ENCODE measurements at places on chromosomes 4 and X.

- DNase-seq, result no peak
These were observed 219.7 kb upstream of the FGF13 start for GRCh38 chrX:138931212-138931611.

GRCh38 chr4:146119845-146120404, 55.6 kb upstream of the LSM6 start:
- DNase-seq, result no peak

GRCh38 chr4:149245333-149245732, 570.3 kb downstream of the IQCM start:
- DNase-seq, result no peak

GRCh38 chr4:113869743-113870375, 108.3 kb upstream of the CAMK2D start:
- DNase-seq, result no peak

GRCh38 chr4:48215977-48216376, 53.7 kb downstream of the TEC start:
- DNase-seq, result no peak

DNA sequence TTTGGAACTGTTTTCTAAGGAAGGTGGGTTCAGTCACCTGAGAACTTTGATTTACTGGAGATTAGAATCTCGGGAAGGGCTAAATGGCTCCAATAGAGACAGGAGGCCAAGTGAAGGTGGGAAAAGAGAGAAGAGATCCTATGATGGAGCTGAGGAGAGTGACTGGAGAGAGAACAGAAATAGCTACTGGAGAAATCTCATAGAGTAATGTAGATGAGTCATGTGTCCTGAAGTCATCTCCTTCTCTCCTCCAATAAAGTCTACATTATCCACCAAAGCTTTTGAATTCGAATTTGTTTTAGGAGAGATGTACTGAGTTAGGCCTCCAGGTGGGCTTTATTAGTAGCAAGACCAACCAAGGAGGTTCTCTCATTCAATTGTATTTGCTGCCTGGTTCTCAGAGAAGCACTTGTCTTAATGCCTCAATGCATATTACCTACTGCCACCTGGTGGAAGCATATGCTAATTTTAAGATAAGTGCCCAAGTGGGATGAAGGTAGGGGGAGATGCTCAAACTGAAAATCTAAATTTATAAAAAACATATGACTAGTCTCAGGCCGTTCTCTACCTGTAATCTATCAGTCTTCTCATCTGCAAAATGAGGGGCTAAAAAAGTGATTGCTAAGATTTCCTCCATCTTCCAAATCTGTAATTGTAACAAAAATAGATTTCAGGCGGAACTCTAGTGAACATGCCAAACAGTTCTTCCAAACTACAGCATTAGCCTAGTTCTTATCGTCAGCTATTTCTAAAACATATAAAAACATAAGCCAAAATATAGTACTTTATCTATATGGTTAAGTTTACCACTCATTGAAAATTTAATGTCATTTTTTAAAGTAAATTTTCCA, 24.4 kb downstream of the TXK start:
- no peak for DNase-seq

Data from vagina (tissue), 2 donors.